GF-D8 (cell line): ENCODE measurements at places on chromosomes 2 and 18.

DNA sequence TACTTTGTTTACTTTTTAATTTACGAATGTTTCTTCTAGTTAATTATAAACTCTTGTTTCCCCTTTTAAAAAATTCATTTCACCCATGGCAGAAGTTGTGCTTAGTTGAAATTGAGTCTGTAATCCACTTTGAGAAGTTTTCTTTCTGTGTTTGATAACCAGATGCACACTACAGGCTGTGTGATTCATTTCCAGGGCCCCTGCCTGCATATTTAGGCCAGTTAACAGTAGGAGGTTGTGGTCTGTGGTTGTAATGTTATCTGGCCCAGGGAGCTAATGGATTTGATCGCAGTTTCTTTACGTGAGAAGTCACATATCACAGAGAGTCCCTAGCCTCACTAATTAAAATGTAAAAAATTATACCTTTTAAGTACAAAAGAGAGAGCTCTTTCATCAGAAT, 3.3 kb downstream of the CDH7 start:
- no peak for DNase-seq

DNA sequence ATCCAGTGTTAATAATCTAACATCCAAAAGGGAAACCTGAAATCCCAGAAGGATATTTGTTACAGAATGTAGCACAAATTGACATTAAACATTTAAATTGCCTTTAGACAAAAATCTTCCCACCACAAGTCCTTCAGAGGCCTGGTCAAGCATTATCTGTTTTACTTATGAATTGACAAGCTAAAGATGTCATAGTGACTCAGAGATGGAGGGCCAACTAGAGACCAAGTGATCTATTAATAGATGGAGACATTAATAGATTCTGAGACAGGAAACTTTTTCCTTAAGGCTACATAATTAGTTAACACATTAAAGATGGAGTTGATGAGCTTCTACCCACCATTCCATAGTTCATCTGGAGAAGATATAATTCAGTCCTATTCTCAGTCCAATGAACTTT, 526.2 kb downstream of the IRS1 start:
- DNase-seq, result no peak

- no peak for DNase-seq
Observed at GRCh38 chr2:109321570-109321969, 192.6 kb downstream of the SH3RF3 start.

DNA sequence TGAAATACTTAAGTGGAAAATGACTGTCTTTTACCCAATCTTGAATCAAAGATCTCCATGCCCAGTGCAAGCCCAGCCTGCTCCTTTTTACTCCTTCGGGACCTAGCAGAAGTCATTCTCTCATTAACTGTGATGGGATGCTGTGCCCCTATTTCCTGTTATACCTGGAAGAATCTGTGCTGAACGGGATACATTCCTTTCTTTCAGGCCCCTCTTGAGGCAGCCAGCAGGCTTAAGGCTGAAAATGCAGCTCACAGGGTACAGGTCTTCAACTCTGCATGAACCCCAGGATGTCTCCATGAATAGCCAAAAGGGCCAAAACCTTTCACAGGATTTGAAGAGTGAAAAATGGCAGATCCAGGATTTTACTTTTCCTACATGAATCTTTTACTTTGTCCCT, 784.8 kb upstream of the KLHL29 start:
- DNase-seq, result no peak

GRCh38 chr2:198587240-198587639, 782.8 kb downstream of the PLCL1 start:
- no peak for DNase-seq

- no peak for DNase-seq
Observed at GRCh38 chr2:20397811-20398447, 47.3 kb upstream of the PUM2 start.

- DNase-seq, result no peak
Observed at GRCh38 chr2:189260361-189260814, 80.8 kb upstream of the COL5A2 start.

- no peak for DNase-seq
Observed at GRCh38 chr2:47528874-47529273, 125.9 kb downstream of the MSH2 start.

GRCh38 chr18:31595121-31595771, 3.6 kb downstream of the TTR start:
- DNase-seq, result no peak

DNA sequence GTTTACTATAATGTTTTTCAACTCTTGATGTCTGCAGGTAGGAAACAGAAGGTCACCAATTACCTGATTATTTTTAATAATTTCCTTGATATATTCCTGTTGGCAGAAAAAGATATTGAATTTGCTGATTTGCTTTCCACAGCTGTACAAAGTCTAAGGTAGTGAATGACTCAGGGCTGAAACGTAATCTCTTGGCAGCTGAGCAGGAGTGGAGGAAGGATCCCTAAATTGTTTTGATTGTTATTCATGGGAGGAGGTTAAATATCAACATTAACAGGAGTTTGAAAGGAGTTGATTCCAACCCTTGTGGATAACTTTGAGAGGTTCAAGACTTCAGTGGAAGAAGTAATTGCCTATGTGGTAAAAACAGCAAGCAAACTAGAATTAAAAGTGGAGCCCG, 345.2 kb upstream of the SLC8A1 start:
- no peak for DNase-seq

DNA sequence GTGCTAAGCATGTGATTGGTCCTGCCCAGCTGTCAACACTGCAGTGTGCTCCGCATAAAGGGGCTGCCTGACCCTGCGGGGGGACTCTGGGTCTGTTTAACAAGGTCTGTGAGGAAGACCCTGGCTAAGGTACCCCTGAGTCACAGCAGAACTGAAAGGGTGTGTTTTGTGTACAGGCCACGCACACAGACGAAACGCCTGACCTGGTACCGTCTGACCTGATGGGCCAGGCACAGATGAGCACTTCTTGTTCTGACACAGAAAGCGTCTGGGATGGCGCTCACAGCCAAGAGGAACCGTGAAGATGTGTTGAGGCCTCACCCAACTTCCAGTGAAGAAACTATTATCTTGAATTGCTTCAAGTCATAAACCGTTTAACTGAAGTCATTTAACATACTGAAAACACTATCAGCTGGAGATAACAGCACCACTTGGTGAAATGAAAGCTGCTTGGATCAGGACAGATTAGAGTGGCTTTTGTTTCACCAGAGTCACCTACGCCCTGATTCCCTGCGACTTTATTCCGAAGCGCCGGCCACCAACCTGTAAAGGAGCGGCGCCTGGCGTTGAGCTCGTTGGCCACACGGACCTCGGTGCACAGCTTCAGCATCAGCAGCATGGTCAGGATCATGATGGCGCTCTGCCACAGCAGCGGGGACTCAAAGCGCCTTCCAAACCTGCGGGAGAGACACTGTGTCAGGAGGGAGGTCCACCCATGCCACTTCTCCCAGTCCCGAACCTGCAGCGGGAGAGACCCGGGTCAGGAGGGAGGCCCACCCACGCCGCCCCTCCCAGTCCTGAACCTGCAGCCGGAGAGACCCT, 8.5 kb downstream of the SLC66A2 start:
- no peak for DNase-seq

GRCh38 chr2:47485751-47486300, 82.9 kb downstream of the MSH2 start:
- no peak for DNase-seq

DNA sequence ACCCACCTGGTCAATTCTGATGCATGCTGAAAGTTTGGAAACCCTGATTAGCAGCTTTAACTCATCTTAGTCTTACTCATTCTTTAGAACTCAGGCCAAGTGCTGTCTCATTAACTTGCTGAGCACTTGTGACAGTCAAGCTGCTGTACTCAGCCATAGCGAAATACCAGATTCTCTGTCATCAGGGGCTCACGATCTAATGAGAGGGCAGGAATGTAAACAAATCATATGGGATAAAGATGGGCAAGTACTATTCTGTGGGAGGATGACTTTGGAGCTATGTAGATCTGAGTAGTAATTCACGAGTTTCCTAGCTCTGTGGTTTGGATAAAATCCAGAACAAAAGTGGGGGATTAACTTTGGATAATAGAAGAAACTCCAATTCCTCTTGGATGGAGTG, 376.6 kb downstream of the HRH4 start:
- DNase-seq, result no peak

DNA sequence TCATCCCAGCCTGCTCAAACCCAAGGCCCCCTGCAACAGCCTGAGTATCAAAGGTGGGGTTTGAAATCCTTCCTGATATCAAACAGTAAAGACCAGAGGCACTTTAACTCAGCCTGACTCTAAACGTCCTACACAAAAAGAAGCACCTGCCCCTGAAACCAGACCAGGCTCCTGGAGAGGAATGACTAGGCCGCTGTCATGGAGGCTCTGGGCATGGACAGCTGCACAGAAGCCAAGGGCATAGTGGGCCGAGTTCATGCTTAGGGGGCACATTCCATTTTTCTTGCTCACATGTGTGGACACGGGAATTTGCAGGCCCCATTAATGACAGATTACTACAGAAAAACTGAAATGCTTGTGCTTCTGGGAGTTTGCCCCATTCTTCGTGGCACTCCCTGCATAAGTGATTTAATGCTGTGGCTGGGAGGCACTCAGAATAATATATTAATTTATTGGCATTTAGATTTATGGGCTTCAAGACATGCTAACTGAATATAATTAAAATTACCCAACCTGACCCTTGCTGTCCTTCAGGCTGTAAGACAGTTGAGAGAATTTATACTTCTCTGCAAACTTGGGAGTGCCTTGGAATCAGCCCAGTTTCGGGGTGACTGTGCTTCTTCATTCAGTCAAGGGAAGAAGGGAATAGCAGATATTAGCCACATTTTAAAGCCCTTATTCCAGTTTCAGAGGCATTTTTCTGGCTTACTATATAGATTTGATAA, 105.5 kb downstream of the GYPC start:
- DNase-seq, result no peak

- no peak for DNase-seq
Observed at GRCh38 chr2:158760887-158761286, 34.2 kb upstream of the DAPL1 start.

- no peak for DNase-seq
Observed at GRCh38 chr18:64202863-64203262, 54.0 kb upstream of the LINC00305 start.

GRCh38 chr2:85852937-85853498, 35.8 kb downstream of the ST3GAL5 start:
- no peak for DNase-seq

DNA sequence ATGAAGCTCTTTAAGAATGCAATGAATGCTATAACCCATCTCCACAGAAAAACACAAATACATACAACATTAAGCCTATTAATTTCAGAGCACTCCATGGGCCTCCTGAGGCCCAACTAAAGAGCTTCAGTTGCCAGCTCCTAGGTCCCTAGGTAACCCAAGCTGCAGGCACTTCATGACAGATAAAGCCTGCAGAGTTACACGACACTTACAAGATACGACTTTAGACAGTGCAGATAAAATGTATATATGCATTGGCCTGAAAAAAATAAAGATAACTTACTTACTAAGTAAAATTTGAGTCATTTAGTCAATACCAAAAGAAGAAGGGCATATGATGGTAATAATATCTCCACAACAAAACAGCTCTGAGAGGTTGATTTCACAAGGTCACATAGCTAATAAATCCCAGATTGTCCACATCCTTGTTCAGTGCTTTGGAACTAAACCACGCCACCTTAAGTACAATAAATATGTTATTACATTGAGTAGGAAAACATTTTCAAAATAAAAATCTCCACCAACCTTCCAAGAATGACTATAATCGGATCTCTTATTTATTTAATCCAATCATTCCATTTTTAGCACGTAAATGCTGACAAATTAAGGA, 3.4 kb downstream of the MAP4K3 start:
- DNase-seq, result no peak

DNA sequence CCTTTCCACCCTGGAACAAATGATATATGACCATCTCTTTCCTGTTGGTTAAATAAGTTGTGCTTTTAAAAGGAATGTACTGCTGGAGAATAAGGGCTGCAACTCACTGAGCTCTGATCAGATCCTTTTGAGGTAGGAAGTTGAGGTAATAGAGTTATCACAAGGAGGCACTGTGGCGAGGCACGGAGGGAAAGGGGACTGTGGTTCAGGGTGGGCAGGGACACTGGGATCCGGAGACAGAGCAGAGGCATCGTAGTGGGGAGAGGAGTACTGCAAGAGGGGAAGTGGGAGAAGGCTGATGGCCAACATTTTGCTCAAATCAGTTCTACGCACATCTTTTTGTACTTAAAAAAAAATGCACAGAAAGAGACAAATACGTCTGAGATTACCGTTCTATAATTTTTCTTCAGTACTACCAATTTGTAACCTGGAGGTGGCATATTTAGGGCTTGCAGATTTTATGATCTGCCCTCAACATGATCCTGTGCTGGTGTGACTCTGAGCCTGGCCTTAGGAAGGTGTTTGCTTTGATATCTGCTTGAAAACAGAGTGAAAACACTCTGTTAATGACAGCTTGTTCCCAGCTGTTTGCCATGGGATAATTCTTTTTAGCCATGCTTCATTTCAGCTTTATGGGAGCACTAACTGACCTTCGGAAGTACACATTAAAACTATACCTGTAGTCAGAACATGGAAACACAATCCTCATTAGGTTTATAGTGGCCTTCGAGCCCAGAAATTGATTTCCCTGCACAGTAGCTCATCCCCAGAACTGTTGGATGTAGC, 168.1 kb downstream of the KCNE4 start:
- no peak for DNase-seq

GRCh38 chr2:3409627-3410170, 30.2 kb downstream of the TRAPPC12 start:
- DNase-seq, result no peak

- DNase-seq, result no peak
Observed at GRCh38 chr2:147275943-147276342, 568.9 kb upstream of the ACVR2A start.

DNA sequence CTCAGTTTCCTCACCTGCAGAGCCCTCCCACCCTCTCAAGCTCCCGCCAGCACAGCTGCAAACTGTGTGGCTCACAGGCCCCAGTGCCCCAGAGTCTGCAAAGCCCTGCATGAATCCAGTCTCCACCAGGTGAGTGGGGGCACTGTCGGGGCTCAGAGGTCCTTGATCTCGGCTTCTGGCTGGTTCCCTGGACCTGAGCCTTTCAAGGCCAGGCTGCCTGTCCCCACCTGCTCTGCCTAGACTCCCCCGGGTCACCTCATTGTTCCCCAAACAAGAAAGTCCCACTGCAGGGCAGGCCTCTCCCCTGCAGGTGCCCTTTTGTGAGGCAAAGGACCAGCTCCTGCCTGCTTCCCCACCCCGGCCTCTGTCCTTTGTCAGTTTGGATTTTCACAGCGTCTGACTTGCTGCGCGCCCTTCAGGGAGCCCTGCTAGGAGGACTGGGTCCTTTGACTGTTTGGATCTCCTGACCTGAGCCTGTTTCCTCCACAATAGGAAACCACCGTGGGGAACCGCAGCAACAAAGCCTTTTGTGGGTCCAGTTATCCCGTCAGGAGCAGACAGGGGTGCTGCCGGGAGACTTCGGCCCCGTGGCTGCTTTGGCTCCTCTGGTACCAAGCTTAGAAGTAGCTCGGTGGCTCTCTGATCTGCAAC, 200.5 kb upstream of the HDAC4 start:
- DNase-seq, result no peak

- DNase-seq, result no peak
Observed at GRCh38 chr18:49169037-49169521, 218.3 kb upstream of the SMAD7 start.
